ENCODE measurements at places on chromosomes 13 and 19.

DNA sequence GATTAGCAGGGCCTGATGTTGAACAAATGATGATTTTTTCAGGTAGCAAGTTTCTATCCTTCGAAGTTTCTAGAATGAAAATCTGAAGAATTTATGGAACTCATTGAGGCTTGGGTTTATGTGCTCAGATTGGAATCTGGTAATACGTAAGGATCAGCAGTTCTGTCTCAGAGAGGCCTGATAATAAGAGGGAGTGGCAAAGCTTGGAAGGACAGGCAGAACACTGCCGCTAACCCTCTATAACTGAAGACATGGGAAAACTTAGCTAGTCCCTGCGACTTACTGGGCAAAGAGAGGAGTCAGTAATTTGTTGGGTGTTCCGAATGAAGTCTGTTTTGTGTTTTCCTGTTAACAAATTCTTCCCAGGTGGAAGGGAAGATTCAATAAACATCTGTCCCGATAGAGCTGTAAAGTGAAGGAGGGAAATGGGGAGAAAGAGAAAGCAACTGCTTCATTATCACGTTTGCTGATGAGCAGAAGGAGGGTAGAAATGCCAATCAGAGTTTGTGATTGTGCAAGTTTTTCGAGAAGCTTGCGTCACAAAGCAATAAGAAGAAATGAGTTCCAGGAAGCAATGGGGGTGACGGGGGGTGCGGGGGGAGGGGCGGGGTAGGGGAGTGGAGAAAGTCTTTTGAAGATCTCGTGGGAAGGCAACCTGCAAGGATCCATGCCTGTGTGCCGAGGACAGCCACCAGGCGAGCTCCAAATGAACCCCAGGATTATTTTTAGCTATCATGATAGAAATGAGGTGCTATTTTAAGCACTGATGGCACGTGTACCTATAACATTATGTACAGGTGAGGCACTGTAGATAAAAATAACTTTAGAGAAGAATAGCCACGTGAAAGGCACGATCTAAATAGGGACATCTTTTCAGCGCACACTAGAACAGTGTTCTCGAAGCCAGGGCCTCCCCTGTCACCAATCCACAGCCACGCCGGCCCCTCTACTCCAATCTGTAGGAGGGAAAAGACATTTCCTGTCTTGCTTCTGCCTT, 224.1 kb downstream of the FGF9 start:
- no peak for DNase-seq

DNA sequence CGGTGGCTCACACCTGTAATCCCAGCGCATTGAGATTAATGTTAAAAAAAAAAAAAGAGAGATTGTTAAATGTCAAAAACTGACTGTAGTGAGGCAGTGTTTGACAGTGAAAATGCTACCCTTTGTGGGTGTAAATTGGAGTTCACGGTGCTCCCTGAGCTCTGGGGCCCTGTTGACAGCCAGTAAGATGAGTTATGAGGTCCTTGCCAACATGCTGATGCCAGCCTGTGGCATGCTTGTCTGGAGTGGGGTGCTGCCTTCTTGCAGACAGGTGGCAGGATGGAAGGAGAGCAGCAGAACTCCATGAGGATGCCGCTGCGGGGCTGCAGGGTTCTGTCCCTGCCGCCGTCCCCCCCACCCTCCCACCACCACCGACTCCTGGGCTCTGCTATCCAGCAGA, 25.9 kb downstream of the PRAM1 start:
- no peak for DNase-seq

- DNase-seq = no peak
Measured at GRCh38 chr19:54523403-54523802, 20.8 kb downstream of the LAIR2 start.

- DNase-seq = no peak
Measured at GRCh38 chr13:51946163-51946669, 65.0 kb downstream of the ATP7B start.
